ENCODE measurements at places on chromosomes 6 and 20.

- no peak for DNase-seq
Observed at GRCh38 chr6:108966251-108966650, 118.0 kb downstream of the ARMC2 start.

DNA sequence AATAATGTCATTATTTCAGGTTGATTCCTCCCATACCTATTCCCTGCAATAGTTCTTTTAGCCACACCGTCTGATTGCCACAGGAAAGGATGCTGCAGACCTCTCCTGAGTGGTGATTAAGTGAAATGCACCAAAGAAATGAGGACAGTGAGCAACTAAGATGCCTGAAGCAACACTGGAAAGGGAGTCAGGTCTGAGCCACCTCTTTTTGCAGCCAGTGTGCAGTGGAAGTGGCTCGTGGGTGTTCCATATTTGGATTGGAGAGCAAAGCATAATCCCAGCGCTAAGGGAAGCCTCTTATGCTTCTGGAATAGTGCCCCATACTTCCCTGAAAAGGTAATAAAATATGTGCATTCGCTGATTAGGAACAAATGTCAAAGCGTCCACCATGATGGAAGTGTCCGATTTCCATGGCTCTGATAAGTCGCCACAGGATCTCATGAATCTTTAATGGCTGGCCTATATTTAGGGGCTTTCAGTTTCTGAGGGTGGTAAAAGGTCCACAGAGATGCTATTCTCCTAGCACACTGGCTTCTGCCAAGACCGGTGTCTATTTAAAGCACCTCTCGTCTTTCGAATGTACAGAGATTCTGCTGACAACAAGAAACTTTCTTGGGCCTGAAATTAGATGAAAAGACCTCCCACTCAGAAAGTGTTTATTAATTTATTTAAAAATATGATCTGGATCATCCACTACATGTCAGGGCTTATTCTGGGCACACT is 253.9 kb downstream of the SLC24A3 start:
- DNase-seq, result no peak

- no peak for DNase-seq
Observed at GRCh38 chr20:13121840-13122515, 99.1 kb upstream of the ISM1 start.

- no peak for DNase-seq
Observed at GRCh38 chr6:111777357-111777756, 95.9 kb downstream of the FYN start.

- no peak for DNase-seq
Observed at GRCh38 chr6:87903323-87903722, 144.3 kb upstream of the SPACA1 start.

DNA sequence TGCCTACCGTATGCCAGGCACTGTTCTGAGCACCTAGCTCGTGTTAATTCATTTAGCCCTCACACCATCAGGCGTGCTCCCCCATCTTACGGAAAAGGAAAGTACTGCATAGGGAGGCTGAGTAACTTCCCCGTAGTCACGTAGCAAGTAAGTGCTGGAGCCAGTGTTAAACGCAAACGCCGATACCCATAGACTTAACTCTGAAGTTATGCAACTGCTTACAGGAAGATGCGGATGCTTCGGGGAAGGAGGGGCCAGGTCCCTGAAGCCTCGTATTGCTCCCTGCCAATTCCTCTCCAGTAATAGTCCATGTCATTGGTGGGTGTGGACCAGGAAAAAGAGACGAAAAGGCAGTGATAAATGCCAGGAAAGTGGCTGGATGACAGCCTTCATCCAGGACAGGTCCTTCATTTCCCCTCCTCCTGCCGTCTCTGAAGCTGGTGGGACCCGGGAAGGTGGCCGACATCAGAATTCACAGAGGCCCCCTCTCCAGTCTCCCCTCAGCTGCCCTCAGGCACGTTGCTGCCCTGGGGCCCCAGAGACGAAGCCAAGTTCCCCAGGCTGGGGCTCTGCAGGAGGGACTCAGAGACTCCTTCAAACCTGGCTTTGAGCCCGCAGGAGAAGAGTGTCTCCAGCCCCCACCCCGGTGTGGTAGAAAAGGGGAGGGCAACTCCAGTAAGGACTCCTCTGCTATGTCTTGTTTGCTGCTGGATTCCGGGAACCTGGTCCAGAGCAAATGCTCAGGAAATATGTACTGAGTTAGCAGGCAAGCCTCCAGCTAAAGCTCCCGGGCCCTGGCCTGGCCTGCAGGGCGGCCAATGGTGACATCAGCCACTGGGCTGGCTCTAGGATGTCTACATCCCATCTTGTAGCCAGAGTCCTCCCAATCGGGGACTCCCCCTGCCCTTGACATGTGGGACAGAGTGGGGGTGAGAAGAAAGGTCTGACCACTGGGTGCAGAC is 37.8 kb downstream of the RAB44 start:
- no peak for DNase-seq

- peak; percentile 49 for DNase-seq
Observed at GRCh38 chr6:70282919-70283461, 19.9 kb downstream of the COL9A1 start.

DNA sequence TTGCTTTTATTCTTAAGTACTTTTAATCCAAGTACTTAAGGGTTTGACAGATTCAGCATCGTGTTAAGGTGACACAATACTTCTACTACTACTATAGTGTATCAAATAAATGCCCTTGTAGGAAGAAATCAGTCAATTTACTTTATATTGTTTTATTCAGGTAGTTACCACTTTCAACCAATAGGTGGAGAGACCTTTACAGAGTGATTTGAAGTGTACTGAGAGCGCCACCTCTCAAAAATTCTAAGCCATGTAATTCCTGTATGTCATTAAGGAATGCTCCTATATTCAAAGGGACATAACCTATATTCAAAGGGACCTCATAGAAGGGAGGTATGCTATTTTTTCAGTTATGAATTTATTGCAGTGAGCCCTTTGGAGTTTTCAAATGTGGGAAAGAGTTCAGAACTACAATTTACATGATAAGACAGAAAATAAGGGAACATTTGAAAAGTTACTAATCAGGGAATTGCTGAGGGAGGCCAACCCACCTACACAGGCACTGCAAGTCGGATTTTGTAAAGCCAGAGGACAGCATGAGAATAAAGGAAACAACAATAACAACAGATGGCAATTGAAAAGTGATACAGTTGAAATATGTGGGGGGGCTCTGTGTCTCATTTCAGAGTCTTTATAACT is 955.6 kb downstream of the TBC1D32 start:
- no peak for DNase-seq

- DNase-seq, result no peak
Observed at GRCh38 chr6:143298071-143298470, 152.4 kb downstream of the ADAT2 start.

DNA sequence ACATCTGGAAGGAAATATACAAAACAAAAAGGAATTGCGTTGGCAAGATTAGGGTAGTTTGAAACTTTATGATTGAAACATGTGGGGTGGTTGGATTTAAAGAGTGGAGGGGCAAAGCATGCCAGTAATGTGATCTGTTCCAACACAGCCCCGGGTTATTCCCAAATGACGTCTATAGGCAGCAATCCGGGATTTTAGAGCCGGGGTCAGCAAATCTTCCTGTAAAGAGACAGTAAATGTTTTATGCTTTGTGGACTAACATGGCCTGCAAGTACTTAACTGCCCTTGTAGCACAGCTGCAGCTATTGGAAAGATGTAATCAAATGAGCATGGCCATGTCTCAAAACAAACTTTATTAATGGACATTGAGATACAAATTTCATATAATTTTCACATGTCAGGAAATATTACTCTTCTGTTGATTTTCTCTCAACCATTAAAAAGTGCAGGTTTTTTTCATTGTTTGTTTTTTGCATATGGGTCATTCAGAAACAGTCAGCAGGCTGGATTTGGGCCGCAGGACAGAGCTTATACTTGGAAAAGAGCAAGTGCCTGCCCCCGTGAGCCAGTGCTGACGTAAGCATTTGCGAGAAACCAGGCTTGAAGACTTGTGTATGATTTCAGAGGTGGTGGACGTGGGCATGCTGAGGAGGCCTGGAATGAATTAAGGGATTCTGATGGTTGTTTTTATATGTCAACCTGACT is 136.5 kb downstream of the DOK5 start:
- no peak for DNase-seq

DNA sequence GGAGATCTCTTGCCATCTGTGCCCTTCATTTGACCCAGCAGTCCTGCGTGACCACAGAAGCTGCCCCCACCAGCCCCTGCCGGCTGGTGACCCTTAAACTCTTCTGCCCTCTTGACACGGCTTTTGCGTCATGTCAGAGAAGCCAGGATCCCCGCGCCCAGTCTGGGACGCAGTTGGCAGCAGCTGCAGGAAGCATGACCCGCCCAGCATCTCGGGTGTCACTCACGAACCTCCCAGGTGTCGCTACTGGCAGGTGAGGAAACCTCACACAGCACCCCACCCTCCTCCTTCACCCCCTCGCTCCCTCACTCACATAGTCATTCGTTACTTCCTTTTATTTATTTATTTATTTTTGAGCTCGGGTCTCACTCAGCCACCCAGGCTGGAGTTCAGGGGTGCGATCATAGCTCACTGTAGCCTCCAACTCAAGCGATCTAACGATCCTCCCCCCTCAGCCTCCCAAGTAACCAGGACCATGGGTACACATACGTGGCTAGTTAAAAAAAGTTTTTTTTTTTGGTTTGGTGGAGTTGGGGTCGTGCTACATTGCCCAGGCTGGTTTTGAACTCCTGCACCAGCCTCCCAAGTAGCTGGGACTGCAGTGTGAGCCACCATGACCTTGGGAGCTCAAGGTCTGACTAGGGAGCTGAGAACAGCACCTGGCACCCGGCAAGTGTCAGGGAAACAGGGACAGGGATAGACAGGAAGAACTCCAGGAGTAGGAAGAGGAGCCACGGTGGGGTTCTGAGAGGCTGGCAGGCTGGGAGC is 14.1 kb upstream of the SPDEF start:
- DNase-seq, result no peak

GRCh38 chr20:64083378-64083803 is 807 bp downstream of the LKAAEAR1 start:
- peak; percentile 76 for DNase-seq

DNA sequence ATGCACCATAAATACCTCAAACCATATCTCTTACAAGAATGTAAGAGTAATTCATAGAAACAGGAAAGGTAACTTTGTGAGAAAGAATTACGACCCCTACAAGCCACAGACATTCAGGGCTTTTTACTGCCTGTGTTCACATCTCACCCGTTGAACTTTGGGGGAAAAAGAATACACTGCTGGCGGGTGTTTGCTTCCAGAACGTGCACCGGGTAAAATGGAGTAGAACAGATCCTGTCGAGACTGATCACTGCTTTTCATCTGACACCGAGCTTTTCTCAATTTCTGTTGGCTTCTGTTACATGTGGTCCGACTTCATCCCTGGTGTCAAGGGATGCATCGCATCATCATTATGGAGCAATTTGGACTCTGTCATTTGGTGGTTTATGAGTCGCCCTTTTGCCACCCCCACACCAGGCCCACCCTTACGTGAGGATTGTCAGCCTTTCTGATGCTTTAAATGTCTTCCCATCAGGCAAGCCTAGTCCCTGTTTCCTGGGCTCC is 219.2 kb upstream of the ZFP64 start:
- DNase-seq, result no peak

GRCh38 chr6:163260111-163260895 is 154.2 kb upstream of the QKI start:
- peak; percentile 24 for DNase-seq

- no peak for DNase-seq
Observed at GRCh38 chr6:123323452-123324329, 313.1 kb downstream of the TRDN start.

- DNase-seq, result no peak
Observed at GRCh38 chr6:134510142-134510541, 192.2 kb upstream of the SGK1 start.

GRCh38 chr20:37896932-37897548 is 5.9 kb upstream of the VSTM2L start:
- DNase-seq, result no peak

- no peak for DNase-seq
Observed at GRCh38 chr6:34447386-34447785, 18.5 kb upstream of the PACSIN1 start.

DNA sequence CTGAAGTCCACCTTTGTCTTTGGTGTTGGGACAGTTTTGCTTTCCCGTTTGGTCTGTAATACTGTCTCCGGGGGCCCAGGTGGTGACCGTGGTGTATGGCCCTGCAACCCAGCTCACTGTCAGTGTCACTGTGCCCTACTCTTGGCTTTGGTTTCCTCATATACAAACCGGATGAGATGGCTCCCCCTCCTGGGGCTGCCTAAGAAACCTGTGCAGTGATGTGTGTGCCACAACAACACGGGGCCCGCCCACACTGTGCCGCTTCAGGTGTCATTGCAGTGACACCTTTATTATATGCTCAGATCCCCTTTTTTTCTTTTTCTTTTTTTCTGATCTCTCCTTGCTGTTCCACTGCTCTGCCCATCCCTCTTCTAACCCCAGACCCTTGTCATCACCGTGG is 73.9 kb downstream of the RAMACL start:
- DNase-seq, result no peak

DNA sequence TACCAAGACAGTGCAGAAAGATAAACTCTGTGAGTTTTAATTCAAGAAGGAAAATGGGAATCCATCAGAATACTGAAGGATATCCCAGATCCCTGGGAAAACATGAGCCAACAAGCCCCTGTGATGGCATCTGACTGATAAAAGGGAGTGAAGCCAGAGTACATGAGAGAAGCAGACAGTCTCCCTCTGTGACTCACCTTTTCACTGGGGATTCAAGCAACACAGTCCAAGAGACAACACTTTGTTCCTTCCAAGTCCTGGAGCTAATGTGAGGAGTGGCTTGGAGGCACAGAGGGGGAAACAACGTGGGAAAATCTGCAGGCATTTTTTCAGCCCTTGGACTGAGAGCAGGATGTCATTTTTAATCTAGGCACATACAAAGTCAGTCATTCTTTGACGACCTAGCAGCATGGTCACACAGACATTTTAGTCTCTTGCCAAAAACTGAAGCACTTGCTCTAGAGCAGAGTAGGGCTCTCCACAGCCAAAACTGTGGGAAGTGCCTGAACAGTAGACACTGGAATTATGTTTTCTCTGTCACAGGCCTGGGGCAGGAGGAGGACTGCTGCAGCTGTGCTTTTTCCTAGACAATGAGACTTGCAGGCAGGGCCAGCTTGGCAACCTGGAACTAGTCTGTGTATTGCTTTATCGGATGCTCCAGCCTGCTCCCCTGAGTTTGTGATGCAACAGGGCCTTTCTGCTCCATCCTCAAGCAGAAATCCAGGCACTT is 465.0 kb upstream of the GJE1 start:
- no peak for DNase-seq

GRCh38 chr20:23361119-23361475 is 885 bp upstream of the GZF1 start:
- DNase-seq, result no peak

GRCh38 chr20:32436142-32436861 is 78.2 kb downstream of the ASXL1 start:
- no peak for DNase-seq

DNA sequence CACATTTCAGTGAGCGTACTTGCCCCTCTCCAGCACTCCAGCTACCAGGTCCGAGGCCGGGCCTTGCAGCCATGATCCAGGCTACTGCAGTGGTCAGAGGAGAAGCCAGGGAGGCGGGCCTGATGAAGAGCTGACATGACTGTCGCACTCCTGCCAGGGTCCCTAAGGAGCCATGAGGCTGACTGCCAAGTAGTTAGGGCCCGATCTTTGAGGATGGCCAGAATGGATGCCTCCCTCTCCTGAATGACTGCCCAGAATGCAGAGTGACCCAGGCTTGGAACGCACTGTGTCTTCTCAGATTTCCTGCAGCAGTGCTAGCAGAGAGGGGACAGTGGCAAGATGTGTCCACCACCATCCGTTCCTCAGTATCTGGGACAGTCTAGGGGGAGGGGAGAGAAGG is 24.7 kb upstream of the LRFN2 start:
- no peak for DNase-seq

Measured in neuronal stem cell (in vitro differentiated cells).